Kidney (tissue), 22 donors: ENCODE measurements at places on chromosomes 4 and X. TPM values are rescaled to one million over a fixed set of nuclear protein-coding genes. Genes with fewer than 3 reads are reported as not detected.

Gene ARHGAP24
- total RNA-seq, result 94.7 TPM

Gene SATL1
- total RNA-seq, result not detected

Gene LNX1
- 25.6 TPM for total RNA-seq

Gene USP17L30
- total RNA-seq, result not detected

Gene ITM2A
- total RNA-seq, result 60.6 TPM

Gene TLR1
- 18.0 TPM for total RNA-seq

Gene ARHGAP4
- 73.0 TPM for total RNA-seq

Gene PDHA1
- 206 TPM for total RNA-seq

Gene ADGRG2
- total RNA-seq, result 1.2 TPM

Gene GAGE2A
- not detected for total RNA-seq

Gene STATH
- total RNA-seq, result not detected

Gene BEND4
- total RNA-seq, result 0.22 TPM

Gene SMIM10
- total RNA-seq, result 6.5 TPM

Gene TNIP2
- 44.4 TPM for total RNA-seq

Gene VSIG1
- 1.4 TPM for total RNA-seq

Gene MEPE
- not detected for total RNA-seq

Gene OPRPN
- total RNA-seq, result not detected

Gene ASMT
- total RNA-seq, result 0.22 TPM

Gene ADGRG4
- 0.13 TPM for total RNA-seq

Gene RBM46
- not detected for total RNA-seq

Gene NXF2B
- 0.25 TPM for total RNA-seq

Gene SPANXC
- not detected for total RNA-seq

Gene PWWP3B
- total RNA-seq, result 1.4 TPM

Gene TASL
- 1.8 TPM for total RNA-seq

Gene GABRB1
- total RNA-seq, result 0.79 TPM

Gene ASB12
- total RNA-seq, result not detected

Gene IQCM
- total RNA-seq, result not detected

Gene UGT2B15
- not detected for total RNA-seq

Gene FHIP1A
- total RNA-seq, result 16.5 TPM

Gene FAM236B
- not detected for total RNA-seq

Gene SNX12
- total RNA-seq, result 70.1 TPM

Gene CRLF2
- total RNA-seq, result 1.6 TPM
